ENCODE measurements at places on chromosomes 2 and 18.

DNA sequence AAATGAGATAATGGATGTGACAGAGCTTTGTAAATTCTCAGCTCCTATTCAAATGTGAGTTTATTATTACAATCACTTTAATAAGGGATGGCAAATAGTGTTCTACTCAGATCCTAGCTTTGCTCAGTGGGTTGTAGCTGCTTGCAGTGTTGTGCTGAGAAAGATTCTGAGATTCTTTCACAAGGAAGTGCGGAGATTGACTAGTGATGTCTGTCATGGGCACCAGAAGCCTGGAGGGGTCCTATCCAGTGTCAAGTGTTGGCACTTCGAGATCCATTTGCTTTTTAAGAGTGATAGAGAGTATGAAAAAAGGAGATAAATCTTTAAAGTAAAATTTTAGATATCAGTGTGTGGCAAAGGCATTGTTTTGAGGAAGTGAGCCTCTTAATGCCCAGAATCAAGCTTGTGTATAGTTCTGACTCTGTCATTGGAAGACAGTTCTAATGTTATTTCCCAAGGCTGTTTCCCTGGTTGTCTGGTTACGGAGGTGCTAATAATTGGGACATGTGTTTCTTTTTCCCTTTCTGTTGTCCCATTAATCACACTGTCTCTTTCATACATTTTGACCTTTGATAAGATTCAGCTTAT lies 181.7 kb upstream of the SPRED2 start:
- no peak for DNase-seq

DNA sequence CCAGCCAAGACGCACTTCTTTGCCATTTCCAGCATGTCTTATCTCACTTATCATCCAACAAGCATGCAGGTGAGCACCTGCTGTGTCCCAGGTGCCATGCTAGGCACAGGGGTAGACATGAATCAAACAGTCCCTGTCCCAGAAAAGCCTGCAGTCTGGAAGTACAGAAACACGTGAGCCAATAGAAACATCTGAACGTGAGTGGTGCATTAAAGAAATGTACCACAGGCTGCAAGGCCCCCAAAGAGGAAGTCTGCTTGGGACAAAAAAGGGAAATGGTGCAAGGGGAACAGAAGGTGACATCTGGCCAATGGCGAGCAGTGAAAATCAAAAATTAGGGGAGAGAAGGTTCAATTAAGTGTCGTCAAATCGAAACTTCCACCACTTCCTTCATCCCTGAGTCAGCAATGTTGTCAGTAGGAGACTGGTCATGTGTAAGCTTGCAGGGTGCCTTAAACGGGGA lies 17.6 kb upstream of the TMEM247 start:
- no peak for DNase-seq

DNA sequence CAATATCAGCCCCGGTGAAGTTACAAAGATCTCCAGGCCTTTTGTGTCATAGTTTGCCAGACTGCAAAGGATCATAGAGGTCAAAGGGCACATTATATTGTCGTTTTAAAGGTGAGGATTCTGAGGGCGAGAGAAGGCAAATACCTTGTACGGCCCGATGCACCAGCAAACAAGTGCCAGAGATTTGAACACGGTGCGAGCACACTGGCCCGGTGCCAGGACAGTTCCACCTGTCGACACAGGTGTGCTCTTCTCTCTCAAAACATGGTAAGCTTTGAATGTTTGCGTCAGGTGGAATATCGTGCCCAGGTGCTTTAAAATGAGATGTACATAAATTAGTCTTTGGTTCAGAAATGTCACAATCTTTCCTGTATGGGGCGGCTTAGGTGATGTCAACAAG lies 776.1 kb upstream of the ID2 start:
- no peak for DNase-seq

DNA sequence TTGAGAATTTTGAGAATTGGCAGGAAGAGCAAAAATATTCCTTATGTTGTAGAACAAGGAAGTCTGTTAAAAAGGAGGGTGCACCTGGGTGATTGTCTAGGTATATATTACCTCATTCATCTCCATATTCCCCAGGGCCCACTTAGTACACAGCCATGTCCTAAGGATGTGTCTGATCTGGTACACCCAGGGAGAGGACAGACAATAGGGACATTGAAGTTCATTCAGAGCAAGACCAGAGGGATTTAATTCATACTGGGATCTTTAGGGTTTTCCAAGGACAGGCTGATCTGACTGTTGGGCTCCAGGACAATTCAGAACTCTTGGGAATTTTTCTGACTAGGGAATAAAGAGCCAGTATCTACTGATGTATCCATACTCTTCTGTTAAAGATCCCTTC lies 112.1 kb downstream of the PHLPP1 start:
- no peak for DNase-seq

DNA sequence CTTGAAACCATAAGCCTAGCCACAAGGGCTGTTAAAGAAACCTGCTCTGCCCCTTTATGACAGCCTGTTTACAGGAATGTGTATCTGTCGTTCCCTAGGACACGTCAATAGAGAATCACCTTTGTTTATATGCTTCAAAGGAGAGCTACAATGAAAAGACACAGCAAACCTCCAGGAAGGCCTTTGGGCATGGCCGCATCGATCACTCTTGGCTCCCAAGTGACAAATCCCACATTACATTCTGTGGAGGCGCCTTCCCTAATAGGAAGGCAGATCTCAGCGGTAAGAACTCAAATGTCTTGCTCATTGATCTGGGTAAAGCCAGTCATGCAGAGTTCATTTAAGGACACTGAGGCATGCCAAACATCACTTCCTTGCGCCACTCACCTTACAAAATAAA lies 26.5 kb downstream of the KIAA2012 start:
- DNase-seq = no peak

DNA sequence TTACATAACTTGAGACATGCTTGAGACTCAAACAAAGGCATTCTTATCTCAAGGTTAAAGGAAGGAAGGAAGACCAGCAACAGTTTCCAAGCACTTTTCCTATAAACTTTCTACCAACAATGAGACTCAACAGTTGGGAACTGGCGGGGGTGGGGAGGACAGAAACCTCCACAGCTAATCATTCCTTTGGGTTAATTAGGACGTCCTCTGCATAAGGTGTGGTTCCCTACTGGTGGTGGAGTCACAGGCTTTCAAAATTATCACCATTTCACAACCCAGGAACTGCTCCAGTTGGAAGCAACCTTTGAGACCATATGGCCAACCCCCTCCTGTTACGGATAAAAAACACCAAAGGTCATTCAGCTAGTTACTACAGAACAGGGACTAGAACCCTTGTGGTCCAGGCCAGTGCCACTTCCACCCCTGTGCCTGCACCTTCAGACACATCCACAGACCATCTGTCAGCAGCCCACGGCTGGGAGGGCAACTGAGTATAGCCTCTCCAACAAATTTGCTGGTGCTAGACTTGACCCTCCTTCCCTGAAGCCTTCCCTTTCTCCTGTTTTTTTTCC lies 30.1 kb upstream of the ATL2 start:
- no peak for DNase-seq

- DNase-seq = no peak
Measured at GRCh38 chr2:239400596-239401066, at the start of gene HDAC4. TSS of gene HDAC4 (minus strand) at chr2:239401020. CDS start at chr2:239352699, 48,321 bp downstream.

GRCh38 chr2:32715981-32716380 lies 88.1 kb downstream of the TTC27 start:
- no peak for DNase-seq

- no peak for DNase-seq
Measured at GRCh38 chr2:24816884-24817283, 23.7 kb downstream of the CENPO start.

GRCh38 chr2:227813229-227813561 lies 447 bp upstream of the CCL20 start:
- no peak for DNase-seq

DNA sequence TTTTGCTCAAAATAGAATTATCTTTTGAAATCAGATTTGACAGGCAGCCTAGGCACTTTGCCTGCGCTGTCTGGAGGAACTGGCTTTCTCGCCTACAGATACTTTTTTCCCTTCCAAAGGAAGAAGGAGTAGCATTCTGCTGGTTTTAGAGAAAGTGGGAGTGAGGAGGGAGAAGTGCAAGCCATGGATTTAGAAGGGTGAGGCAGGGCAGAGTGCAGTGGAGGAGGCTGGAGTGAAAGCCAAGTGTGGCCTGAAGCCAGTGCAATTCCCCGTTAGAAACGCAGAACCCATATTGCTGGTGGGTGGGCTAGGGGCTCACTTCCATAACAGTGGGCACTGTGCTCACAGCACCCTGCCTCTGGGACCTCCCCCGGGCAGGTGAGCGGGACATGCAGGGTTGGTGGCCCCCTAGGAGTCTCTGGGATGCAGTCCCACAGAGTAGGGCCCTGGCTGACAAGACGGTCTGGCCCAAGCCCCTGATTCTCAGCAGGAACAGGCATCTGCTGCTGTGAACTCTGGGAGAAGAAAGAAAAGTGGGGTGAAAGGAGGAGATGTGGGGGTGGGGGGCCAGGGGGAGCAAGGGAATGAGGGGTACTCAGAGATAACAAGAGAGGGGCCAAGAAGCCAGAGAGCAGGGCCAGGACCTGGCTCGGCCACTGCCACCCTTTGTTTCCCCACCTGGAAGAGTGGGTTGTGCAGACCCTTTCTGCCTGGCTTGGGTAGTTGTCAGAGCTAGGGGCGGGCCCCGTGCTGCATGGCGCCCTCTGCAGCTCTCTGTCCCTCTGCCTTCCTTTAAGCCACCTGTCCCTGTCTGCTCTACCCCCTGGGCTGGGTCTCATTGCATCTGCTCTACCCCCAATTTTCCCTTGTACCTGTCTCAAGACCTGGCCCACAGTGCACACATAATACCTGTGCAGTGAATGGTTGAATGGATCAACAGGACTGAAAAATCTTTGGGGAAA lies 273.5 kb upstream of the HS6ST1 start:
- DNase-seq = no peak

DNA sequence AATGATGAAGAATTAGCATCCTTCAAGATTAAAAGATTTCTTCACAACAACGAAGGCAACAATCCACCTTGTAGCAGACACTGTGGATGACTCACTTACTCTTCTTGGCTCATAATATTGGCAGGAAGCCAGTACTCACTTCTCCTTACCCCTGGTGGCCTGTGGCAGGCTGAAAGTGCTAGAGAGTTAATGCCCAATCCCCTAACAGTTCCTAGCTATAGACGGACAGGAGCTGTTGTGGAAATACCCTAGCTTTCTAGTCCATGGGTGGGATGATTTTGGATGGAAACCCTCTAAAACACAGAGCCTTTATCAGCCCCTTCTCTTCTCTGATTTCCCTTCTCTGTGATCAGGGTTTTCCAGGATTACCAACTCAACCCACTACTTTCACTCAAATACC lies 128.6 kb upstream of the NYAP2 start:
- no peak for DNase-seq

DNA sequence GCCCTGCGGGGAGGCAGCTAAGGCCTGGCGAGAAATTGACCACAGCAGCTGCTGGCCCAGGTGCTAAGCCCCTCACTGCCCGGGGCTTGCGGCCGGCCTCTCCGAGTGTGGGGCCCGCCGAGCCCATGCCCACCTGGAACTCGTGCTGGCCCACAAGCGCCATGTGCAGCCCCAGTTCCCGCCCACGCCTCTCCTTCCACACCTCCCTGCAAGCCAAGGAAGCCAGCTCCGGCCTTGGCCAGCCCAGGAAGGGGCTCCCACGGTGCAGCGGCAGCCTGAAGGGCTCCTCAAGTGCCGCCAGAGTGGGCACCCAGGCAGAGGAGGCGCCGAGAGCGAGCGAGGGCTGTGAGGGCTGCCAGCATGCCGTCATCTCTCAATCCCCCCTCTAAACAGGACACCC lies 304.6 kb upstream of the FAM98A start:
- DNase-seq = no peak

DNA sequence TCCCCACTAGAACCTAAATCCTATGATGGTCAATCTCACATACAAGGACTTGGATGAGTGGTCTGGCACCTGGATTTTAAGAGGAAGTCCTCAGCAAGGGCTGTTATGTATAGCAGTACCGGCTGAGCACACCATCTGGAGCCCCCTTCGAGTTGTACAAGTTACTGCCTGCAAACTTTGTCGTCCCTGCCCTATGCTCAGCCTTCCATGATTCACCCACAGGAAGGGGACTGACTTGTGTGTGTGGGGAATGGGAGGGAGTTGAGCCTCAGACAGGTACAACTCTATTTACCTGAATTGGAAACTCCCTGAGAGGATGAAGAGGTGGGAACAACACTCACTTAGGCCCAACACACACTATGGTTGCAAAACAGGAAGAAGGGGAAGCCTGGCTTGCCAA lies 186.6 kb downstream of the MYO5B start:
- no peak for DNase-seq

DNA sequence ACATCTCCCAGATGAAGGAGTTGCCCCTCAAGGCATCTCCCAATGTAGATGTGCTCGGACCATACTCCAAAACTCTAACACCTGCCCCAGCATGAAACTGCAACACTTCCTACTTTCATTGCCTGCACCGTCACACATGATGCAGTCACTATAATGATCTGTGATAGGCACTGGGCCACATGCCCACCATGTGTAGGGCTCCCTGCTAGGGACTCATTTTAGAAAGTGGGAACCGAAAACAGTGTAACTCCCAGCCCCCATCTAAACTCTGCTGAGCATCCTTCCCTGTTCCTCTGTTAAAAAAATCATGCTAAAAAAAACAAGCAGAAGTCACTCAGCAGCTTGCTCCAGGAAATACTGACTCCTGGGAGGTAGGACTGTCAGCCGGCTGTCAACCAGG lies 496.1 kb upstream of the RAB6C start:
- no peak for DNase-seq

Measured in stimulated activated CD8-positive, alpha-beta memory T cell treated with anti-CD3 and anti-CD28 coated beads, Interleukin-15, amount 100 ng/mL, for 48 hours (primary cell).